NCI-H2171 treated with DMSO at 0.1 percent for 48 hours (cell line): ENCODE measurements at places on chromosomes 1 and 21.

- no peak for DNase-seq
These were observed 19.4 kb downstream of the DNM3 start for GRCh38 chr1:171860696-171861095.

- DNase-seq: no peak
These were observed 5.4 kb downstream of the TRIM62 start for GRCh38 chr1:33176362-33176850.

DNA sequence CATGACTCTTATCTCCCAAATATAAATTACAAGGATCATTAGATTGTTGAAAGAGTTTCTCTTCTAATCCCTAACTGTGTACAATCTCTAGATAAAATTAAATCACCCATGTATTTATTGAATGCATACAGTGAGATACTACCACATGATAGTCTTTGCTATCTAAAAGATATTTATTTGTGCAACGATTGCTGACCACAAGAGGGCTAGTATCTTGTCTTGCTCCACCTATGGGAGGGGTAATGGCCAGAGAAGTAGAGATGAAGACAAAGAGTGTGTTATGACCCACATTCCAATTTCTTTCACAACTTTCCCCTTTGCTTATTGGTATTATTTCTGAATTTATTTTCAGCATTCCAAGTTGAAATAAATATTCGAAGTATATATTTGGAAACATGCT, 13.7 kb downstream of the PYHIN1 start:
- DNase-seq: no peak

DNA sequence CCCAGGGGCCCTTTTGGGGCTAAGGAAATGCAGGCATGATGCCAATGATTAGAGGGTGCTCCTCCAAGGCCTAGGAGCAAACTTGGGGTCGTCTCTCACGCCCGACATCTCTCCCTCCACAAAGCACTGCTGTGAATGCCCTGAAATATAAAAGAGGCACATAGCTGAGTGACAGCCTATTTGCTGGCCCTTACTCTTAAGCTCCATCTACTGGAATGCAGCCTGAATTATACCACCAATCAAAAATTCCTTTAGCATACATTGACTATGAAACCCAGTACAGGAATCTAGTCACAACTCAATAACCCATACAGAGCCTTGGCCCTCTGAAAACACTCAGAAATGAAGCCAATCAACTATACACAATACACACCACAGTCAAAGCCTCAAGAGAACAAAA, 105.5 kb downstream of the LRIG2 start:
- no peak for DNase-seq

DNA sequence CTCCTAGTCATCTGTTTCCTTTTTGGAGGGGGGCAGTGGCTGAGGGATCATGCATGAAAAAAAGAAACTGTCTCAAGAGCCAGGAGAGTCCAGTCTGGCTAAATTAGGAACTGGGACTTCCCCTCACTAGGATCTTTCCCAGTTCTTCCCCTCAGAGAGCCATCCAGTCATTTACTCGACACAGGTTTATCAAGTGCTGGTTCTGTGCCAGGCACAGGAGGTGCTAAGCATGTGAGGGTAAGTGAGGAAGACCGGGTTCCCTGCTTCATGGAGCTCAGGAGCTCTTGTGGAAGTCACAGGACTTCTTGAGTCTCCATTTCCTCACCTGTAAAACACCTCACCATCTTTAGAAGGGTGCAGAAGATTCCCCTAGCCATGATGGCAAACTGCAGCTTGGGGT, 8.6 kb upstream of the NUAK2 start:
- no peak for DNase-seq

DNA sequence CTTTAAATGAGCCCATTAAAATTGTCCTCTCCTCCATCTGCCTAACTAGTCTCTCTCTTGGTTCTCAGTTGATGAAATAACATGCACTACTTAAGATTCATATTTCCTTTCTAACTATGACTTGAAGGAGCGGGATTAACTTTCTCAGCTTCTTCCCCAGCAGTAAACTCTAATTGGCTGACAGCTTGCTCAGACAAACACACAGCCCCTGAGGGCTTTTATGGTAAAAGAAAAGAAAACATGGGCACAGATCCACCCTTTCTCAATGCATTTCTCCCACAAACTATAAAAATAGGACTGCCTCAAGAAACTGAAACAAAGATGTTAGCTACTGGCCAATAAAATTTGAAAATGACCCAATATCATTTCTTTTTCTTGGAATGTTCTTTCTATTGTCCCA, 703.1 kb downstream of the ADGRL2 start:
- peak; percentile 20 for DNase-seq

- no peak for DNase-seq
These were observed 62.7 kb upstream of the GPR89A start for GRCh38 chr1:145545055-145545454.

- no peak for DNase-seq
These were observed 9.4 kb downstream of the SLX9 start for GRCh38 chr21:44949161-44949778.

- DNase-seq: peak; percentile 86
These were observed 3.2 kb upstream of the PROX1 start for GRCh38 chr1:213984387-213985208.

GRCh38 chr1:94202241-94202640, 35.1 kb downstream of the ARHGAP29 start:
- DNase-seq: no peak

- no peak for DNase-seq
These were observed 3.7 kb downstream of the DEDD start for GRCh38 chr1:161128591-161129420.

- no peak for DNase-seq
These were observed 74.0 kb downstream of the TLR5 start for GRCh38 chr1:223068900-223069665.

GRCh38 chr21:38260426-38260825, 3.6 kb downstream of the KCNJ15 start:
- no peak for DNase-seq

- DNase-seq: no peak
These were observed 188.0 kb downstream of the RERE start for GRCh38 chr1:8629241-8630091.

DNA sequence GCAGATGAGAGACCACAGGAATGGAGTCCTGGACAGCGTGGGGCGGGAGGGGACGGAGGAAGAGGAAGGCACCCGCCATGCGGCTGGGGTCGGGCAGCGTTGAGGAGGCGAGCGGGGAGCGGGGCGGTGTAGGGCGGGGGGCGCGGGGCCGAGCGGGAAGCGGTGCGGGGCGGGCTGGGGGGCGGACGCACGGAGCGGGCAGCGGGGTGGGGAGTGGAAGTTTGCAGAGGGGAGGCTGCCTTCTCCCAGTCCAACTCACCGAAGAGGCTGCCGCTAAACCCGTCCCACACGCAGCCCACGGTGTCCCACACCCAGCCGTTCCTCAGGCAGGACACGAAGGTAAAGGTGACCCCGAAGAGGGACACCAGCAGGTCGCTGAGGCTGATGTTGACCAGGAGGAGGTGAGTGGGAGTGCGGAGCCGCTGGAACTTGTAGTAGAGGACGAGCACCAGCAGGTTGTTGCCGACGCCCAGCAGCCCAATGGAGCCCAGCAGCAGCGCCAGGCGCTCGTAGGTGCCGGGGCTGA, 483 bp downstream of the CHML start:
- peak; percentile 63 for DNase-seq

DNA sequence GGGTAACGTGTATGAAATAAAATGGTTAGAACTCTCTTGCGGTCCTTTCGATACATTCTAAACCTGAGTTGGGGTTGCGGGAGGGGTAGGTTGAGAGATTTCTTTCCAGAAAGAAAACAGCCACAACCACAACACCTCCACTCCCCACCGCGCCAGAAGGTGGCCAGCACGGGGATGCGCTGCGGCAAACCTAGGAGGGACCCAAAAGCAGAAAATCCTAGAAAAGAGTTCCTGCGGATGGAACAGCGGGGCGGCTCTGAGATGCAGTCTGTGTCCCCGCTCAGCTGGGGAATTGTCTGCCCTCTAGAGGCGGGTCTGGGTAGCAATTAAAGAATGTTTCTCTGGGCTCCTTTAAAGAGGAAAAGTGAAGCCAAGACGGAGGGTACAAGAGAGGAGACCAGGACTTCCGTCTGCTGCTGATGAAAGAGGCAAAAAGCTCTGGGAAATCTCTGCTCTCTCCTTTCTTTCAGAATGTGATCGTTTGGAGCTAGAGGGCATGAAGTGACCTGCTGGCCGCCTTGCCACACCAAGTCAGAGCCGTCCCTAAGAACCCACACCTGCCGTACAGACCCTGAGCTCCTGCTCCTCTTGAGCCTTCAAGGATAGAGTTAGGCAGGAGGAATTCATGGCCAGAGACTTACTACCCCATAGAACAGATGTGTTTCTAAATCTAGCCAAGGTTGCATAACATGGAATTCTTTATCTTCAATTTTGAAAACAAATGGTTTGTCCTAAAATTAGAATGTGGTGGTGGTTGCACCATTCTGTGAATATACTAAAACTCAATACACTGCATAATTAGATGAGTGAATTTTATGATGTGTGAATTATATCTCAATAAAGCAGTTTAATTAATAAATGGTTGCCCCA, 46.5 kb upstream of the COA6 start:
- peak; percentile 37 for DNase-seq

GRCh38 chr1:216430744-216431143, 7.5 kb upstream of the USH2A start:
- DNase-seq: no peak

- no peak for DNase-seq
These were observed 63.1 kb downstream of the CDC42BPA start for GRCh38 chr1:227255086-227255732.

DNA sequence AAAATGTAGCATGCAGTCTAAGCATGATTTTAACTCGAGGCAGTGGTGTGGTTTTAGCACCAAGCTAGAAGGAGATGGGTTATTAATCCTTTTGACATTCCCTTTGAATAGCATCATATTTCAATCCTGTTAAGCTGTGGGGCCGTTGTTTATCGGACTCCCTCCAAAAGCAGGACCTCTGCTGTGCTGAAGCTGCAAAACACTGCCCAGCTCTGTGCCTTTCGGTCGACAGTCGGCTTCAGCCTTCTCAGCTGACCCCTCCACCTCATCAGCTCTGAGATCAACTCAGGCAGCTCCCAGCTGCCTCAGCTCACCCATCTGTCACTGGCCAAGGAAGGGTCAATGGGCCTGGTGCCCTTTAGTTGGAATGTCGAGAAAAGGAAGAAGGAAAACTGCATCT, 95.5 kb downstream of the KAZN start:
- DNase-seq: no peak

GRCh38 chr1:104132382-104132973, 382.8 kb downstream of the AMY1C start:
- no peak for DNase-seq

- no peak for DNase-seq
These were observed 45.5 kb upstream of the RASAL2 start for GRCh38 chr1:178048426-178048825.

DNA sequence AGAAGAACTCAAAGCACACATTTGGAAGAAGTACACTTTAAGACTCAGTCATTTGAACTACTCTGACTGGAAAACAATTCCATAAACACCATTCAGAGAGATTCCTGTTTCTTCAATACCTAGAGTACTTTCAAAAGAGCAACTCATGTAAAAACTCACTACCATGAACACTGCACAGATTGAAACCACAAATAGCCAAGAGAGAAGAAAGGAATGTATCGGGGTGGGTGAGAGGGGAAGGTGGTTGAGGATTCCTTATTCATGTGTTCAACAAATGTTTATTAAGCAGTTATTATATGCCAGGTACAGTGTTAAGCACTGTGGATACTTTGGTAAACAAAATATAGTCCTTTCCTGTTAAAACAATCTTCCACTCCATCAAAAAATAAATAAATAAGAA, 64.7 kb downstream of the NRIP1 start:
- no peak for DNase-seq

- DNase-seq: no peak
These were observed 229.6 kb upstream of the JUN start for GRCh38 chr1:59013276-59013927.

- no peak for DNase-seq
These were observed 35.7 kb downstream of the DPT start for GRCh38 chr1:168693197-168693871.

DNA sequence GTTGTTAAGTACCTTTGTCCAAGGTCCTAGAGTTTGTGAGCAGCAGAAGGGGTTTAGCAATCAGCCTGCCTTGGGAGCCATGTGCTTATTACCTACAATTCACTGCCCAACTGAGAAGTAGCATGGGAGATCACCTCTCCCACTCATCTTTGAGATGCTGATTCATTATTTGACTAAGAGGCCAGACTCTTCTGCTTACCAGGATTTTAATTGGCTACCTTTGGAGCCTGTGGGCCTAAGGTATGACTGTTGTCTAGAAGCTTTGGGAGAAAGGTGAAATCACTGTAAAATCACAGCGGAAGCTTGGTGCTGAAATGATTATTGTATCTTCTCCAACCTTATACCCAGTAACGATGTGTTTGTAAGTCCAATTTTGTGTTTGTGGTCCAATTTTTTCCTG, 213.4 kb downstream of the ST6GALNAC3 start:
- DNase-seq: no peak

GRCh38 chr1:44336668-44337067, 18.4 kb downstream of the ERI3 start:
- DNase-seq: no peak

GRCh38 chr1:37096523-37096922, 62.2 kb upstream of the GRIK3 start:
- DNase-seq: no peak

DNA sequence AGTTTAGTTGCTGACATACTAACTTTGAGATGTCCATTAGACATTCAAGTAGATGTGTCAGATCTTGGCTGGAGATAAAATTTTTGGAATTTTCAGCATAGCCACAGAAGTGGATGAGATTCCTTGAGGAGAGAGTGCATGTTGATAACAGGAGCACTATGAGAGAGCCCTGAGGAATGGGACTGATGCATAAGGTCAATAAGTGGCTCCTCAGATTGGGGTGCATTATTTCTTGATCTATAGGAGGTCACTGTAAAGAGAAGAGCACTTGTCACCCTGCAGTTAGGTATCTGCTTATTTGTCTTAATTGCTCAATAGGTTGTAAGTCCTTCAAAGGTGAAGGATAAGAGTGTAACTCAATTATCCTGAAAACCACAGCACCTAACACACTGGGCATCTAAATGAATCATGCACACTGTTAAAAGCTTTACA, 52.0 kb upstream of the TACSTD2 start:
- DNase-seq: no peak

DNA sequence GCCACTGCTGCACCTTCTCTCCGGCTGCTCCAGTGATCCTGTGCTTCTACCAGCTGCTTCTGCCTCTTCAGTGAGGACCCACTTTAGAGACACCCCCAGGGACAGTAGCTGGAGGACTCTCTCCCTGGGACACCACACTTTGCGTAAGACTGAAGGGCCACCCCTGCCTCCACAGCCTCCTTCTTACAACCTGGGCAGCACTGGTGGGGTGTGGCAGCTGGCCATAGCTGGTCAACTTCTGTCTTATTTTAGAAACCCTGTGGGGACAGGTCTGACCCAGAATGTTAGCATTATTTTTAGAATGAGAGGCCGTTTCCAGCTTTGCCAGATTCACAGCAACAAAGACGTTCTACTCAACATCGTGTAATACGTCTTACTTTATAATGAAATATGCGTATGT, 1.1 kb upstream of the KRTAP10-9 start:
- no peak for DNase-seq
